ENCODE measurements at places on chromosomes 3 and 15.

- DNase-seq, result no peak
Observed at GRCh38 chr3:71355862-71356261, 227.7 kb downstream of the FOXP1 start.

DNA sequence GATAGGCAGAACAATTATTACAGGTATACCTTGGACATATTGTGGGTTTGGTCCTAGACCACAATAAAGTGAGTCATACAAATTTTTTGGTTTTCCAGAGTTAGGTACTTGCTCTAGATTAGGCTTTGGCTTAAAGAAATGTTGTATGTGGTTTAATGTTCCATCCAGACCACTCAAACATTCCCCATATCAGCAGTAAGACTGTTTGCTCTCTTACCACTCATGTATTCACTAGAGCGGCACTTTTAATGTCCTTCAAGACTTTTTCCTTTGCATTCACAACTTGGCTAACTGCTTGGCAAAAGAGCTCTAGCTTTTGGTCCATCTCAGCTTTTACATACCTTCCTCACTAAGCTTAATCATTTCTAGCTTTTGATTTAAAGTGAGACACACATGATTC, 250.5 kb upstream of the SETMAR start:
- no peak for DNase-seq

DNA sequence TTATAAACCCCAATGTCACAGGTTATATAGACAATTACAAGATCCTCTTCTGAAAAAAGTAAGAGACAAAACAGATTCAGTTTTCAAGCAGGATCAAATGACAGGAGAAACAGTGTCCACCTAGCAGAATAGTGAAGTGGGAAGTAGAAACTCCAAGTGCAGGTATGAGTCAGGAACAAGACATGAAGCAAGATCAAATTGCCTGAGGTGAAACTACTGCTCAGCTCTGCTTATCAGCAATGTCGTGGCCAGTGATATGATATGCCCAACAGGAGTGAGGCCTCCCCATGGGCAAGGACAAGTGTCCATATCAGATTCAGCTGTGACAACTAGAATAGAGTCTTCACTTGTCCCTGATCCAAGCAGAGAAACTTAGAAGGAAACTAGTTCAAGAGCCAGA, 100.0 kb downstream of the ZMAT3 start:
- DNase-seq, result no peak

- no peak for DNase-seq
Observed at GRCh38 chr15:88736204-88736603, 67.0 kb upstream of the ACAN start.

GRCh38 chr3:187491371-187491770, 123.2 kb downstream of the RTP4 start:
- DNase-seq, result no peak

DNA sequence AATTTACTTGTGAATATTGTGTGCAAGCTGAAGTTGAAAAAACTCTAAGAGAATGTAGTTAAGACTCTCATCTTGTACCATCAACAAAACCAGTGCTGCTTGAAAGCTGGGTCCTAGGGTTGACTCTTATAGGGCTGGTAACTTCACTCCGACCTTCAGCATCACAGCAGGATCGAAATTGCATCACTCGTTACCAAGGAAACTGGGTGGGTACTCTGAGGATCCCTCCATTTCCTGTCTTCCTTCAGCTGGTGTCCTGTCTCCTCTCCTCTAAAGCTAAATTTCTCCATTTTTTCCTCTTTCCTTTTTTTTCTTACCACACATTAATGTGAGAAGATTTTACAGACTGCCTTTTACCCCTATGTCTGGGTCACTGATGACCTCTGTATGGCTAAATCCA, 3.0 kb upstream of the APH1B start:
- DNase-seq, result no peak

DNA sequence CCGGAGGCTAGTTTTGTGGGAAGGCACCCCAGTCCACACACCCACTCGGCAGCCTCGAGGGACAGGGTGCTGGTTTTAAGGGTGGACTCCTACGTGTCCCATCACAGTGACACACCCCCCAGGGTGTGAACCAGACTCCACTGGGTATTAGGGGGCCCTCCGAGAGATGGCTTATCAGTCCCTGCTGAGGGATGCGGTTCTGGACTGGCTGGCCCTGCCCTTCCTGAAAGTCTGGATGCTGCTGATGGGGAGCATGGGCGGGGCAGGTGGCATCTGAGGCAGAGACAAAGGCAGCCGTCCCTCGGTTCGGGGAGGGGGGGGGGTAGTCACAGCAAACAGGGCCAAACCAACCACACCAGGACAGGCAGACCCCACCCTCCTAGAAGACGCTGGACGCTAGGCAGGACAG, 939 bp upstream of the ULK3 start:
- no peak for DNase-seq

- no peak for DNase-seq
Observed at GRCh38 chr3:112779011-112779410, 67.7 kb downstream of the CD200R1L start.

DNA sequence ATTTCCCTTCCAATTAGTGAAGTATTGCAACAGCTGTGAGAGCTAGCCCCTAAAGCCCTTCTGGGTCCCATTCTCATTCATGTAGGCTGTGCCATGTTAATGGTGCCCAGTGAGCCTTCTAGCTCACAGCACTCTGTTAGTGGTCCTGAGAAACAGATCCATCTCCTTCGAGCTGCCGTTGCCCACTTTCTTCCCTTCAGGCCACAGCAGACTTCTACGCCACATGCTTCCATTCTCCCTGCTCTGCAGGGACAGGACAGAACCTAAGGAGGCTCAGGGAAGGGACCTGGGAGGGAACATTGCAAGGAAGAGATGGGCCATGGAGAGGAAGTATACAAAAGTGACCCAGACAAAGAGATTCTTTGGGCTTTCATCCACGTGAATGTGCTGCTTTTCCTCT, 11.7 kb upstream of the STARD5 start:
- no peak for DNase-seq

- DNase-seq, result no peak
Observed at GRCh38 chr3:57694146-57694545, 1.3 kb upstream of the DENND6A start.

GRCh38 chr15:38228618-38229017, 24.0 kb upstream of the SPRED1 start:
- DNase-seq, result no peak

GRCh38 chr3:64267721-64268604, 42.7 kb upstream of the PRICKLE2 start:
- DNase-seq, result no peak

DNA sequence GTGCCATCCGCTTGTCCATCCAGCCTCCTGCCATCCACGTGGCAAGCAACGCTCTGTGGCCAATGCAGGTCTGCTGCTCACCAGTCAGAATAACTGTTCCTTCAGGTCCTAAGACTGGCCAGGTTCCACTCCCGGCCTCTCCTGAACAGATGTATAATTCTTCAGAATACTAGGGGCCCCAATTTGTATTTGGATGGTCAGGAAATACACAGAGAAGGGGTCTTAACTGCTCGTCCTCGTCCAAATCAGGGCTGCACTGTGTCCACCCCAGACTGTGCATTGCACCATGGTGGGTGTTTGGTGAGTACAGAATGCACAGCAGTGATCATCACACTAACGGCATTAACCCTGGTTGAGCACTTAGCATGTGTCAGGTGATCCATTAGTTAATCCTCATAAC, 46.0 kb downstream of the MINAR1 start:
- no peak for DNase-seq

- no peak for DNase-seq
Observed at GRCh38 chr3:14274999-14275961, 96.7 kb downstream of the LSM3 start.

DNA sequence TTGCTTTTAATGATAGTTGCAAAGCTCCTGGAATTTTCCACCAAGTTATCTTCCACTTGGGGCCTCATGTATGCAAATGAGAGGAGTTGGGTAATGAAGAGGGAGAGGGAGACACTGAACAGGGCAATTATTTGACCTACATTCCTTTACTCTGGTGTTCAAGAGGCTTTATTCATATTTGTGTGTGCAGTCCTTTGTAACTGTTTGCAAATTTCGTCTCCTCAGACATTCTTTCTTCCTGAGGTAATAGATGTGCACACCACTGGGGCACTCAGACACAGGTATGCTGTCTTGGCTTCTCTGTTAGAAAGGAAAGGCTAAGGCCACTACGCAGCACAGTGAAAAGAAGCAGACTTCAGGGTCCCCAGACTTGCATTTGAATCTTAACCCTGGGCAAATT, 189.7 kb upstream of the IL12A start:
- no peak for DNase-seq

DNA sequence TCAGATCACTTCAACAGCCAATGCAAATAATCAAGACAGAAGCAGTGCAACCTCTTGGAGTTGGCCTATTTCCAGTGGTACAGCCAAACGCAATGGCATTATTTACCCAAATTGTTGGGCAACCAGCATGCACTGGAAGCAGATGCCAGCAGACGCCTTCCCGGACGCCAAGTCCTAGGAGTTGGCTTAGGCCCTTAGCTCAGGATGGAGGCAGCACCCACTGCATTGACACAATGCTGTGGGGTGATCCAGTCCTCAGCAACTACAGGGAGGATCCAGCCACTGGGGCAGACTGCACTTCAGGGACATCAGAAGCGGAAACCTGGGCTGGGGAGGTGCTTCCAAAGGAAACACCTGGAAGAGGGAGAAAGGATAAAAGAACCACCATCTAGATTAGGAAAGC, 290.4 kb downstream of the FAM43A start:
- no peak for DNase-seq

DNA sequence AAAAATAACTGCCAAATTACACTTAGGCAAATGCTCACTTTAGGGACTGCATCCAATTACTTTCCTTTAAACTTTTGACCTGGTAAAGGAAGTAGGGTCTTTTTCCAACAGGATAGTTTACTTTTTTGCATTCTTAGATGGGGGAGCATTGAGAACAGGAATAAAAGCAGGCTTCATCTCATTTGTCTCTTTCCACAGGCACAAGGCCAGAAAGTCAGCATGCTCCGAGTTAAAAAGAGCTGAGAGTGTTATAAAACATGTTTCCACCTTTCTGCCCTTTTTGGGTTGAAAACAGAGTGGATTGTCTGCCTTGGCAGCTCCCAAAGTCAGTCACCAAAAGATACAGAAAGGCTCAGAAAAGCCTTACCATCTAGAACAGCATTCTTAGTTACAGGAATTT, 404.9 kb upstream of the ALCAM start:
- DNase-seq, result no peak

DNA sequence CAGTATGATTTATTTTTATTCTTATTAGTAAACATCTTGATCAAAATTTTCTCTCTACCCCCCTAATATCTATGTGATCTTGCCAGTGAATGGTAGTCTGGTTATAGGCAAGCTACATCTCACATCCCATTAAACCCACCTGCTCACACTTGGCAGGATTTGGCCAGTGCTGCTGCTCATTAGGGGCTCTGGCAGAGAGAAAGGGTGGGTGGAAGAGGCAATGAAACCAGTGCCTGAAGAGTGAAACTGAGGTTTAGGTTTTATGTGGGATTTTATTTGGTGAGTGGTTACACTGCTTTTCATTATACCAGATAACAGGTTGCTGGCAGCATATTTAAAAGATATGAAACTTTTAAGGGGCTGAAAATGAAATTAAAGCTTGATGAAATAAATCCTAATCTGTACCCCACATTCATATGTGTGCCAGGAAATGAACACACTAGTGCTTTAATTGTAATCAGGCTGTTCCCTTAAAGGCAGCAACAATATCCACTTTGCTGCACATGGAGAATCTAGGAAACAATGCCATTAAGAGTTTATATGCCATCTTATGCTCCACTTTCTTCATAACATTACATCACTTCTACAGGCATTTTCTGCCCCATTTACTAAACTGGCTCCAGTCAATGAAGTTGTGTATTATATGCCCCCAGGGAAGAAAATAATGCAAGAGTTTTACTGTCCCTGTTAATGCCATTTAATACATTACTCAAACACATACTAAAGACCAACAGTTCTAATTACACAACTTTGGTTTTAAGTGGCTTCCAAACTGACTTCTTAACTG, 688.7 kb downstream of the MECOM start:
- DNase-seq, result no peak

GRCh38 chr3:168807448-168807847, 711.7 kb upstream of the GOLIM4 start:
- DNase-seq, result no peak

DNA sequence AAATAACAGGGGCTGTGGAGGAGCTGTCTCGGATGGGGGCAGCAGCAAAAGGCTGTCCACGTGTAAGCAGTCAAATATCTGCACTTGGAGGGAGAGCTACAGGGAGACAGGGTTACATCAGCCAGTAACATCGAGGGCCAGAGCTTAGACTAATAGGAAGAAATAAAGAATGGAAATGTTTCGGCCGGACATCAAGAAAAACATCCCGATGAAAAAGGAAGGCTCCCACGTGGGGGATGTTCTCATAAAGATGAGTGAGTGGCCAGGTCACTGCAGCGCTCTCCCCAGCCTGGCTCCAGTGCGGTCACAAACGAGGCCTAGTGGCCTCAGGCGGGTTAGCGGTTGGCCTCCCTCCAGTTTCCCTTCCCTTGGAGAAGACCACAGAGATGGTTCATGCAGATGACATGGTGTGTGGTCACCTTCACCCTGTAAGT, 56.1 kb upstream of the WNT5A start:
- DNase-seq, result no peak

DNA sequence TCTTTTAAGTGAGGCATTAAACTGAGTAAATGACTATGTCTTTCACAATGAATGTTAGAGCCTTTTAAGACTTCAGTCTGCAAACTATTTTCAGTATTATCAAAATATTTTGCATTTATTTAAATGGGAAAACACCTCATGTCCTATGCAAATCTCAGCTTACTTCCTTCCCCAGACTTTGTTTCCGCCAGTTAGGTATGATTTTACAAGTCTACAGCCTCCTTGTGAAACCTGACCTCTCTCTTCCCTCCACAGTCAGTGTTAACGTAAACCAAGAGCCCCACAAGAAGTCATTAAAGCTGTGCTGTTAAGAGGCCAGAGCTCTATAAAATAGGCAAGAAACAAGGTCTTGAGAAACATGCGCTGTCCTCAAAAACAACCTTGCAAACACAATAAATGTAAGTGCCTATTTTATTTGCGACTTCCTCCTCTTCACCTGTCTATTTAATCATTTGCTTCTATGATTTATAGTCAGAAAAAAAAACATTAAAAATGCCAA, 48.3 kb downstream of the PRTG start:
- DNase-seq, result no peak

DNA sequence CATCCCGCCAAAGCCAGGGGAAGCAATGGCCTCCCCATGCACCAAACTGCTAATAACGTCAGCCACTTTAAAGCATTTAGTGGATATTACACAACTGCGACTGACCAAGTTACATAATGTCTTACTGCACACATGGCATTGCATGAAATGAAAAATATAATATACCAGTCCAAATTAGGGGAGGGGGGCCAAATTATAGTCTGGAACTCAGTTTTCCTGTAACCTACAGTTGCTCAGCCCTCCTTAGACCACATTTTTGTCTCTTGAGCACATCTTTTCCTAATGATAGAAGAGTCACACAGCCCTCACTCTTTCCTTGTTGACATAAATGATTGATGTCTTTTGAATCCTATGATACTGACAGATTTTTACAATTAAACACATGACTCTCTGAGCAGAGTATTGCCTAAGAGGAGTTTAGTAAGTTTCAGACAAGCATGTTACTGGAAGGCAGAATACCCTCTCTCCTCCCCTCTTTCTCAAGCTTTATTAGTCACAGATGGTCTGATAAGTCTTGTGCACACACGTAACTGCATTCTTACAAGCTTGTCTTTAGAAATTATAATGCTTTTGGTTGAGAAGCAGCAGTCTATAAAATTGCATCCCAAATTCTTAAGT, 1.1 kb upstream of the PLD1 start:
- no peak for DNase-seq

- no peak for DNase-seq
Observed at GRCh38 chr3:32959371-32959770, 7.9 kb downstream of the CCR4 start.

GRCh38 chr3:50494126-50494525, 9.3 kb downstream of the CACNA2D2 start:
- no peak for DNase-seq

- DNase-seq, result no peak
Observed at GRCh38 chr3:154227531-154227930, 96.8 kb downstream of the DHX36 start.

Measured in NCI-H1930 (cell line).